ENCODE measurements at places on chromosomes 1 and 21. TPM values are rescaled to one million over a fixed set of nuclear protein-coding genes. Genes with fewer than 3 reads are reported as not detected.

DNA sequence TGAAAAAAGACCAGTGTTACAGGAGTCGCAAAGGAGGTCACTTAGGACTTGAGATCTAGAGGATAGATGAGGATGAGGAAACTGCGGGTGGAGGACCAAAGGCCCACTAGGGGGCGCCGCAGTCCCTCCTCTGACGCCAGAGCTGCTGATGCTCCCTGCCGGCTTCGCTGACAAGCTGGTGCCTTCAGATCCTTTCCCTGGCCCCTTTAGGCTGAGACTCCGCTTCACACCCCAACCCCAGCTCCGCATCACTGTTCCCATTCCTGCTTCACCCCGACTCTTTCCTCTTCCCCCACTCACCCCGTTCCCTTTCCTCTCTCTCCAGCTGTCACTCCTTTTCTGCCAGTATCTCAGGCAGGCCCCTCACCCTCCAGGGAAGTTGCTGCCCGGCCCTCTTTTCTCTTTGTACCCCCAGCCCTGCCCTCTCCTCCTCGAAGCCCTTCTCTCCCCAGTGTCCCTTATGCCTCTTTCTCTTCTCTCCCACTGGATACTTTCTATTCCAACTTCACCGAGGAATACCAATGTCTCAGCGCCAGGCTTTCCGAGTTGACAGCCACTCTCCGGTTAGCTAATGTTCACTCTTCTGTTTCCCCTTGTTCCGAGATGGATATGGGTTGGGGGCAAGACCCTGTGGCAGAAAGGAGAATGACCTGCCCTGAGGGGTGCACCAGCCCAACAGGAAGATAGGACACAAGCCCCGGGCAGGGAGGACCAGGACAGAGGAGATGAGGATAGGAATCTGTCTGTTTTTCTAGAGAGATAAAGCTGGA is 4.5 kb downstream of the KCNJ9 start:
- peaks cover 1% of the 10 kb centered on the region for H3K36me3 ChIP-seq
- no peak for DNase-seq
- H3K4me1 ChIP-seq = peaks cover 5% of the 10 kb centered on the region
- H3K27ac ChIP-seq = no peak overlapping the region

DNA sequence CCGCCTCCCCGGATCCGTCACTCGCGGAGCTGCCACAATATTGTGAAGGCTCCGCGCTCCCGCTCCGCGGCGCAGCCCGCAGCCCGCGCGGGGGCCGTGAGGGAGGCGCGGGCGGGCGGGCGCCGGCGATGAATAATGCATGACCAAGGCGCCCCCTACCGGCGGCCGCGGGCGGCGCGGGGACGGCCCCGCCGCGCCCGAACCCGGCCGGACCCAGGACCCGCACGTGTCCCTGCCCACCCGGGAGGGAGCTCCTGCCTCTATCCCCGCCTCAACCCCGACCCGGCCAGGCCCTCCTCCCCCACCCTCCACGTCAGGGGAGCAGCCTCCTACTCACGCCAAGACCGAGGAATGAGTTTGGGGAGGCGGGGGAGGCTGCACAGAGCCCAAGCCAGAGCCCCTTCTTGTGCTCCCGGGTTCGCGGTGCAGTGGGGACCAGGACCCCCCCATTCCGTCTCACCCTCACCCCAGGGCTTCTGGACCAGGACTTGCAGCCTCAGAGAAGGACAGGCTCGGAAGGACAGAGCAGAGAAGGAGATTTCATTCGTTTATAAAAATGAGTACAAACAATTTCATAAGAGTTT is 70.8 kb upstream of the CASZ1 start:
- H3K4me3 ChIP-seq = peak overlapping the region; percentile 29
- peaks cover 7% of the 10 kb centered on the region for H3K27me3 ChIP-seq
- H3K36me3 ChIP-seq = no peaks in the 10 kb centered on the region
- H3K4me1 ChIP-seq = no peaks in the 10 kb centered on the region
- no peak for DNase-seq

The EPB41 gene
- 21.1 TPM for polyA plus RNA-seq

GRCh38 chr1:217892750-217893149 is 261.6 kb downstream of the SPATA17 start:
- no peak overlapping the region for H3K4me3 ChIP-seq
- no peak for DNase-seq
- no peaks in the 10 kb centered on the region for H3K36me3 ChIP-seq
- H3K27me3 ChIP-seq = no peaks in the 10 kb centered on the region
- H3K27ac ChIP-seq = no peak overlapping the region

DNA sequence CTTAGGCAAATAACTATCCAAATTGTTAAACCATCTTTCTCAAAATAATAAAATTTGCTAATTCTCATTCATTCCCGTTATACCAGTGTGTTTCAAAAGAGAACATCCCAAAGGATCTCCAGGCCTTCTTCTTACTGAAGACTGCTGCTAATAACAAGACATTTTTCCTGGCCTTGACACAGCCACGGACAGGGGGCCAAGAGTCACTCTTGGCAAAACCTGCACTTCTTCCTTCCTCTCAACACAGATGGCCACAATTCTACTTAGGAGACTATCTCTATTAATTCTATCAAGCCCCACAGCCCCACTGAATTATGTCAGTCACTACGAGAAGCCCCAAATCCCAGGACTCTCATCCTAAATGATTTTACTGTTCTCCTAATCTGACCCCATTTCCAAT is 86.0 kb downstream of the EVI5 start:
- H3K27me3 ChIP-seq = no peaks in the 10 kb centered on the region
- H3K4me1 ChIP-seq = no peaks in the 10 kb centered on the region
- H3K27ac ChIP-seq = no peak overlapping the region
- peaks cover 8% of the 10 kb centered on the region for H3K36me3 ChIP-seq

Data from keratinocyte (primary cell).